ENCODE measurements at places on chromosomes 4 and X. TPM values are rescaled to one million over a fixed set of nuclear protein-coding genes. Genes with fewer than 3 reads are reported as not detected.

The AKAP14 gene
- 0.09 TPM for total RNA-seq

The PTCHD1 gene
- total RNA-seq: 0.09 TPM

The CDX4 gene
- total RNA-seq: not detected

The BGN gene
- 3.4 TPM for total RNA-seq

GRCh38 chr4:153798420-153798819, 9.5 kb upstream of the SFRP2 start:
- DNase-seq: no peak

GRCh38 chr4:16119981-16120380, 36.2 kb upstream of the PROM1 start:
- DNase-seq: no peak

DNA sequence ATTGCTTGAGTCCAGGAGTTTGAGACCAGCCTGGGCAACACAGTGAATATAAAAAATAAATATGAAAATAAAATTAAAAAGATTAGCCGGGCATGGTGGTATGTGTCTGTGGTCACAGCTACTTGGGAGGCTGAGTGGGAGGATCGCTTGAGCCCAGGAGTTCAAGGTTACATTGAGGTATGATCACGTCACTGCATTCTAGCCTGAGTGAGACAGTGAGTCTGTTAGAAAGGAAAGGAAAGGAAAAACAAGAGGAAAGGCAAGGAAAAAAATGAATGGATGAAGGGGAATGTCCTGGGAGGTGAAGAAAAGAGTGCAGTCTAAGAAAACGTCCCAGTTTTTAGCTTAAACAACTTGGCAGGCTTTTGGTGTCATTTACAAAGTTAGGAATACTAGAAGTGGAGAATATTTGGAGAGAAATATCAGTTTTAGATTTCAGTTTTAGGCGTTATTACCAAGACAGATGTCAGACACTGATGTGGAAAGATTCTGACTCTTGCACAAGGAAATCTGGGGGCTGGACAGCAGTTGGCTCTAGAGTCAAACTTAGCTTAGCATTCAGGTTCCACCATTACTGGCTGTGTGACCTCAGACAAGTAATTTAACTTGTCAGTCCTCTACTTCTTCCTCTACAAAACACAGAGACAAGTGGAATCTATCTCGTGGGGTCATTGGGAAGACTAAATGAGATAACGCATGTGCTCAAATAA, 139.0 kb downstream of the TSPAN5 start:
- no peak for DNase-seq

- no peak for DNase-seq
Observed at GRCh38 chr4:151629097-151629783, 131.6 kb downstream of the GATB start.
